ENCODE measurements at places on chromosomes 3 and 15.

DNA sequence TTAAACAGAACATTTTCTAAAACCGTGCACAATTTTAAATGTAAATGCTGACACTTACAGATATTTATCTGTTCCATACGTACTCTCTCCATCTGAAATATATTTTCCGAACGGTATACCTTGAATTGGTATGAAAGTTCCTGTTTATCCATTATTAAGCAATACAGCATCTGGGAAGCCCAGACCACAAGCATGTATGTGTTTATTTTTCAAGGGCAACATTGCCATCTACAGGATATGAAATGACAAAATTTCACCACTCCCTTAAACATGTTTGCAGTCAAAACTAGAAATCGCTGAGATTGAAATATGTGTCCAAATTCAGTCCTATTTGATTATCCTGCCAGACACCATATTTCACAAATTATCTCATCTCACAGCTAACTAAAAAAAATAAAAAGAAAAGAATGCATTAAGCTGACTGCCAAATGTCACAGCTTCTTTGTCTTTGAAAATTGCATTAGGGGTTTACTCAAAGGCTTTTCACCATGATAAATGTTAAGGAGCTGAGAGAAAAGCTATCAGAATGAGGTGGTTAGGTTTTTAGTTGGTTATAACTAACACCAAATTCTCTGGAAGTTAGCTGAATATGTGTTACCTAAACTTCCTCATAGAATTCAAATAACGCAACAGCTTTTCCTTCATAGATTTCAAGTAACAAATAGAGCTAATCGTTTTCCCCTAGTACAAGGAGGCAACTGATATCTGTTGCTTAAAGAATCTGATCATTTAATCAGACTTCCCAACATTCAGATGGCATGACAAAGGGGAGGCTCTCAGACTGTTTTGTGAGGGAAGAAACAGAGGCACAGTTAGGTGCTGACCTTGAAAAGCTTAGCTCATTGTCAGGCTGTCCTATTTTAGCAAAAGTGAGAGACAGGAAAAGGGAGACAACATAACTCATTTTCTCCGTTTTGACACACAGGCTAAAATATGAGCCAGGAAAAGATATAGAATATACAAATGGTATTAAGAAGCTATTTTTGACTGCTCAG lies 533.1 kb downstream of the TBL1XR1 start:
- DNase-seq, result no peak

DNA sequence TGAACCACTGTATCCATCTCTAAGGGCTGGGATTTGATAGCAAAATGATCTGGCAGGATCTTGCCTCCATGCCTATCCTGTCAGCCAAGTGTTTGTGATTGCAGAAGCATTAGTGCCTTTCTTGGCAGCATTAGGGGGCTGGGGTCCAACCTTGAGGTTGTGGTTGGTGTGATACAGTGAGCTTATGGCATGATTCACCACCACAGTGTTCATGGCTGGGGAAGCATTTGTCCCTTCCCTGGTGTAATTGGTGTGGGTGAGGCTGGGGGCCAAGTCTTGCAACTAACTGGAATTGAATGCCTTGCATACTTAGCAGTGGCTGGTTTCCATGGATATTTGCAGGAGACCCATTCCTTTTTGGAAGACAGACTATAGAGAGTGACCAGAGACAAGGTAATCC lies 271.0 kb upstream of the TBL1XR1 start:
- no peak for DNase-seq

DNA sequence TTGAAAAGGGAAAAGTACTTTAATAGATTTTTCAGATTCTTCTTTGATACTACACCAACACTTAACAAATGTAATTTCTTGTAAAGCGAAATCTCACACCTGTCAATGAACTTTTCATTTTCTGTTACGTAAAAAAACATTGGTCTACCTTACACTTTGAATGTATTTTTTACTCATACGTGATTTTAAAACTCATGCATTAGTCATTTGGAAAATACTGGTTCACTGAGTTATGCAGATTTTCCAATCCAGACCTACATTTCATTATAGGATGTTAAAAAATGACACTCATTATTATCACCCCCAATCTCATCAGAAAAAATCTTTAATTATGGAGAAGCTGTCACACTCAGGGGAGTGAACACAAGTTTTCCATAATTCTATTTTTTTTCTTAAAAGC lies 14.7 kb downstream of the VPS39 start:
- no peak for DNase-seq

DNA sequence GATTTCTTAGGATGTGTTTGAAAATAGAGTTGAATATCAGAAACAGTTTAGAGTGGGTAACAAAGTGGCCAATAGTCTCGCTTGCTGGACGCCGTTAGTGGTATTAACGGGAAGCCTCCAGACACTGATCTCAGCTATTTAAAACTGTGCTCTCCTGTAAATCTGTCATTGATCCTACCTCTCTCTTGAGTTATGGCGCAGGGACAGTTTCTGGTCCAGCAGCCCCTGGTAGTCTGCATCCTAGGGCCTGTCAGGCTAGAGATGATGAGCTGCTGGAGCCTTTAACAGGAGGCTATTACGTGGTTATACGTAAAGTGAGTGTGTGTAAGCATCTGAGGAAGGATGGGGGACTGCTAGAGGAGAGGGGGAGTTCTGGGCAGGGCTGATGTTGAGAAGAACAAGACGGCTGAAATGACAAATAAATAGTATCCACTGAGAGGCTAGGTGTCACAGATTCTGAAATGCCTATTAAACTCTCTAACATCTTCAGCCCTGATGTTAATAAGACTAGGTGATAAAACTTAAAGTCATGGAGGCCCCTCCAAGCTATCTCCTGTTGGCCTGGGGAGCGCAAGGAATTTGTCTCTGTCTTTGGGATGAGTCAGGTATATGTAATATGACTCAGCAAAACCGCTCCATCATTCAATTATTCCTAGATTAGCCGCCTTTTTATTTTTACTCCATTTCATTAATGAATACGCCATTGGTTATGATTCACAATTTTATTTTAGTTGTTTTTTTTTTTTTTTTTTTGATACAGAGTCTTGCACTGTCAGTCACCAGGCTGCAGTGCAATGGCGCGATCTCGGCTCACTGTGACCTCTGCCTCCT lies 155.7 kb downstream of the GREM1 start:
- DNase-seq, result no peak

DNA sequence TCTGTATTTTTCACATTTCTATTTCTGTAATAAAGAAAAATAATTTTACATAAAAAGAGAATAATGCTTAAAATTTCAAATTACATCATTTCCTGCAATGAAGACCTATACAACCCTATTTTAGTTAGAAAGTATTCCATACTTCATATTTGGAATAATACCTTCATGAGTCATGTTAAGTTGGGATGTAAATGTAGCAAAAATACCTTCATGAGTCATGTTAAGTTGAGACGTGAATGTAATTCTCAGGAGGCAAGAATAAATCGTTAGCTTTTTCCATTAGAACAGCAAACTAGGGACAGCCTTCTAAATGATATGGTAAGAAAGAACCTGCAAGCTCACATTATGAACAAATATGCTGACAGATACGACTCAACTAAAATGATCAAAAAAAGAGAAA lies 91.9 kb downstream of the NAALADL2 start:
- no peak for DNase-seq

DNA sequence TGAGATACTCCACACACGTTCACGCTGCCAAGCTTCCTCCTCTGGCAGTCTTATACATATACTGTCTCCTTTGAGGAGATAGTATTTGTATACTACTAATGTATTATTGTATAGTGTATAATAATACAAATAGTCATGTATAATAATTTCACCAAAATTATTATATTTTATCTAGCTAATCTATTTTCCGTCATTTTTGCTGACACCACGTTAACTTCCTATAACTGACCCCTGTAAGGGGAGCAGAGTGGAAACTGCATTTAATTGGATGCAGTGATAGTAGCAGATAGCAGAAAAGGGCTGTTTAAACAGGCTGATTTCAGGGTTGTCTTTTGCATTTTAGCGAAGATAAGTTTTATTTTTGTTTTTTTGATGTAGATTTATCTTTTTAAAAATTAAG lies 30.5 kb upstream of the TMEM42 start:
- DNase-seq, result no peak

GRCh38 chr3:43869491-43869890 lies 178.8 kb downstream of the ABHD5 start:
- DNase-seq, result no peak

DNA sequence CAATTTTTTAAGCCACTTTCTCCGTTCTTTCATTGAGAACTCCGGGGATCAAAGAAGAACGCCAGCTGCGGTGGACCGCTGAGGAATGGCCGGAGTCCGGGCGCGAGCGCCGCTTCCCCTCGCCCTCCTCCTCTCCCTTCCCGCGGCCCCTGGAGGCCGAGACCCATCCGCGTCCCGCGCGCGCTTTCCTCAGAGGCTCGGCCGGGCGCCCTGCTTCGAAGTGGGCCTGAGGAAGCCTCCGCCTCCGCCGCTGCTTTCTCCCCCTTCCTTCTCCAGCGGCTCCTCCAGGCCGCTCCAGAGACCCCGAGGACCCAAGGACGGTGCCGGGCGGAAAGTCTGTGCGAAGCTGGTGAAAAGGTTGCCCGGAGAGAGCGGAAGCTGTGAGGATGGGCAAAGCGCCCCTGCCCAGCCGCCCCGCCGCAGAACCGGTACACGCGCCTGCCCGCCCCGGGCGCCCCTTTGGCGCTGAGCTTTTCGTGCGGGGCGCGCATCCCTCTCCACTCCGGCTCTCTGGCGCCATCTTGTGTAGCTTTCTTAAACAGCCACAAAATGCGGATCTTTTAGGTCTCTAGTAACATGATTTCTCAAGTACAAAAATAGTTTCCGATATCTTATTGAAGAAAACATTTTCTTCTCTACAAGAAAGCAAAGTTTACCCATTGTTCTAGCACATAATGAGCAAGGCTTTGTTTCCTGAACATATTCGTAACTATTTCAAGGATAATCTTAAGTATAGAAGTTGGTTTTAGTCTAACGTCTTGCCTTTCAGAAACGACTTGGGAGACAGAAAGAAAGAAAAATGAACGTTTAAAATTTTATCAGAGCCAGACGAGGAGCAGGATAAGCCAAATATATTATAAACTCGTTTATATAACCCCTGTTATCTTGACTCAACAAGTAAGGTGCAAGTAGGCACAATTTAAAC lies 59.2 kb upstream of the FAM174B start:
- DNase-seq, result peak; percentile 30

DNA sequence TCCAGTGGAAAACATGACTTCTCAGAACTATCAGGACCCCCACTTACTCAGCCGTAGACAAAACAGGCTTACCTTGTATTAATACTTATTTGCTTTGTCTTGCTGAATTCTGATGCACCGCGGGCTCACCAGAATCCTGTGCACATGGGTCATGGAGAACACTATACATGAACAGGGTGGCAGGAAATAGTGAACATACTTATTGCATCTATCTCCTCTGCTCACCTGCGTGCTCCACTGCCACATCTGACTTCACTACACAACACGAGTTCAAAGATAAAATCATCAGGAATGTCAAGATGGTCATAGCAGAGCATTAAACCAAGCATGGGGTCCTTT lies 10.7 kb upstream of the MAPK6 start:
- no peak for DNase-seq

DNA sequence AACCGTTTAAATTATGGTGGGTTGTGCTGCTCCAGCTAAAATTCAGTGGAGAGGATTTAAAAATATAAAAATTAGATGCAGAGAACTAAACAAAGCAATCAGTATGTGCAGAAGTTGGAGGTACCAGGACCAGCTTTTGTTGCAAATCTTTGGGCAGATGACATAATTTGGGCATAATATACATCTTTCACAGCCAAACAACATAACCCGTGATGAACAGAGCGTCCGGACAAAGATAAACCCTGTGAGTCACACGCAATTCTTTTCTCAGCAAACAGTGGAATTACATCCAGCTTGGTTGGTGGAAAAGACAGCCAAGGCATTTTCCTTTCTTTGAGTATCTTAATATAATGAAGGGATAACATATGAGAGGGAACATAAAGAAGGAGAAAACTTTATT lies 419.4 kb upstream of the ADAMTS9 start:
- DNase-seq, result no peak

- no peak for DNase-seq
Measured at GRCh38 chr3:127784865-127785710, 37.2 kb downstream of the MGLL start.
